ENCODE measurements at places on chromosomes 2 and 18.

GRCh38 chr2:150168595-150169236, 318.8 kb downstream of the RND3 start:
- DNase-seq, result no peak

DNA sequence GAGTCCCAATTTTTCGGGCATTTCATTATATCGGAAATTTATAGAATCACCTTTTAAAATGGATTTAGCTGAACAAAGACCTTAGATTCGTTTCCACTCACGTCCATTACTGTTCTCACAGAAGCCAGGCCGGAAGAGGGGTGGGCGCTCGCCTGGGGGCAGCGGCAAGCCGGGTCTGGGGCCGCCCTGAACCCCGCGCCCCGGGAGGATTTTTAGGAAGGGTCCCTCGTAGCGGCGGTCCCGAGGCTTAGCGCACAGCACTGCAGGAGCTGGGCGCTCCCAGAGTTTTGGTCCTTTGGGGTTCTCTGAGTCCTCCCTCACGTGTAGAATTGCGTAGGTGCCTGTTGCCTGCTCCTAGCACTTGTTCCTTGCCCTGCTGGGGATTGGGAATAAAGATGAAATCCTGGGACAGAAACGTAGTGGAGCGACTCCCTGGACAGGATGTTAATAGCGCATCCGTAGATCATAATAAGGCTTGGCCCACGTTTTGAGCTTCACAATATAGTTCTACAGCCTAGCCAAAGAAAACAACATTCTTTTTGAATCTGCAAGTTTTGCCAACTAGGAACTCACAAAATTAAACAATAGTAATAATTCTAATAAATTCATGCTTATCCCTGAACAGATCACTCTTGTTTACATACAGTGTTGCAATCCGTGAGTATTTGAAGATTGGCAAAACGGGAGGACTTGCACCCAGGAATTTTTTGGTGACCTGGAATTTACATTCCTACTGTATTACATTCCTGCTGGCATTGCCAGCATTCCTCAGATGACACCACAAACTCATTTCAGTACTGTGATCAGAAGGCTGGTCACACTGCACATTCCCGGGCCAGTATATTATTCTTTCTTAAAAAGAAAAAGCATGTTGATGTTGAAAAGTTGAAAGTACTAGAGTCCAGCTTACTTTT, 875 bp downstream of the C18orf63 start:
- no peak for DNase-seq

DNA sequence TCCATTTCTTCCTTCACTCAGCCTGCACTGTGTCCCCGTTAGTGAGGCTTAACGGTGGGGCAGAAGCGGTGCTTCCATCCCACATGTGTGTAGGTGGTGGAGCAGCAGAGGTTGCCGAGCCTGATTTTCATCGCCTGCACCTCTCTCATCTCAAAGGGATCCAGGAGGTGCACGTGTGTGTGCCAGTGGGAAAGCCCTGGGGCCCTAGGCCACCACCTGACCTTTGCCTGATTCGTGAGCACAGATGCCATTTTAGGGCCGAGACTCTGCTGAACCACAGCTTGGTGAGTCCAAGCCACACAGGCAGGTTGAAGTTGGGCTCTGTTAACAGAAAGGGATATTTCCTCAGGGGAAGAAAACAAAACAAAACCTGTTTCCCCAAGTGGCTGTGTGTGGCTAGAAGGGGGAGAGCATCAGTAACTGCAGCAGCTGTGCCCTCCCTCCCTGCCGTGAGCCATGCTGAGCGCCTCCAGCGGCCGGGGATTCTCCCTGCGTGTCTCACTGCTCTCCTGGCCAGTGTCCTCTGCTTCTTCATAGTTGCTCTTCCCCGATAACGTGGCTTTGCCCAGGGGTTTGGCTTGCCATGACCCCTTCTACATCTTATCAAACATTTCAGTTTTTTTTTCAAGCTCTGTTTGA, 81.5 kb downstream of the MAPRE2 start:
- DNase-seq, result no peak

DNA sequence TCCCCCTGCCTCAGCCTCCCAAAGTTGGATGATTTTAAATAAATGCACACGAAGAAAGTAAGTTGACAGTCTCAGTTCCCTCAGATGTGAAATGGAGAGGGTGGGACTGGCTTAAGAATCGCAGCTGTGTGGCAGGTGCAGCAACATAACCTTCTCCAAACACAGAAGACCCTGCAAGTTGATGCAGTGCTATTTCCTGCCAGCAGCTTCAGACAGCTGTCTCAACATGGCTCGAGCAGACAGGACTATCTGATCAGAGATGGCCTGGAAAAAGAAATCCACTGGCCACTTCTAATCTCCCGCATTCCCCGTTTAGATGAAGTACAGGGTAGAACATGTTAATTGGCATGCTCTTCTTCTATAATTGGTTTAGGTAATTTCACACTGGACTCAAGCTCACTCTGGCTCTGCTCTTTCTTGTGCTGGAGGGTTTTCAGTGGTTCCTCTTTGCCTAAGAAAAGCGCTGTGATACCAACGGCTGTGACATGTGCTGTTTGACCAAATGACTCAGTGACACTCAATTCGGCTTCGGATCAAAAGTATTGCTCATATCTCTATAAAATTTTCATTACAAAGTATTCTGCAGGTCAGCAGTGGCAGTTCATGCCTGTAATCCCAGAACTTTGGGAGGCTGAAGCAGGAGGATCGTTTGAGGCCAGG, 40.2 kb downstream of the MYOM1 start:
- no peak for DNase-seq

- DNase-seq, result no peak
Observed at GRCh38 chr2:6181926-6182325, 489.7 kb downstream of the SOX11 start.

DNA sequence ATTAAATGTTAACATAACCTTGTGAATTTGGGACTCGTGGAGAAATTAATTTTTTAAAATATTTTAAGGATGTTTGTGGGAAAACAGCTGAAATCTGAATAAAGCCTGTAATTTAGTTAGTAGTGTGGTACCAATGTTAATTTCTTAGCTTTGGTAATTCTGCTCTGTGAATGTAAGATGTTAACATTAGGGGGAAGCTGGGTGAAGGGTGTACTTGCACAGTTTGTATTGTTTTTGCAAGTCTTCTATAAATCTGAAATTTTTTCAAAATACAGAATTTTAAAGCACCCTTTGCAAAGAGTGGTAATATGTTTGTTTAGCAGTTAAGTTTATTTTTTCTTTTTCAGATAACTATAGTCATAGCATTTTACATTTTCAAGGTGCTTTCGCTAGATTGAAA, 4.5 kb downstream of the PTPRM start:
- DNase-seq, result no peak

DNA sequence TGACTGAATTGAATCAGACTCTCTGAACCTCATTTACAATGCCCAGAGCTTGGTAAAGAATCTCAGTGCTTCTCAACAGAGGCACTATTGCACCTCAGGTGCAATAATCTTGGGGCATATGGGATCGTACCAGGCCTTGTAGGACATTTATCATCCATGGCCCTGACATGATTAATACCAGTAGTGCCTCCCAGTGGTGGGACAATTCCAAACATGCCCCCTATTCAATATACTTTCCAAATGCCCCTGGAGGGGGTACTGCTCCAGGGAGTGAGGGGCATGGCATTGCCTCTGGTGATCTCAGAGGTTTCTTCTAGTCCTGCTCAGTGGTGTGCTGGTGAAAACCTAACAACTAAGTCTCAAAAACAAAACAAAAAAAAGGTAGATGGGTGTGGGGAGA, 174.9 kb upstream of the SMAD2 start:
- no peak for DNase-seq

GRCh38 chr2:121101093-121101715, 183.8 kb downstream of the TFCP2L1 start:
- peak; percentile 56 for DNase-seq

DNA sequence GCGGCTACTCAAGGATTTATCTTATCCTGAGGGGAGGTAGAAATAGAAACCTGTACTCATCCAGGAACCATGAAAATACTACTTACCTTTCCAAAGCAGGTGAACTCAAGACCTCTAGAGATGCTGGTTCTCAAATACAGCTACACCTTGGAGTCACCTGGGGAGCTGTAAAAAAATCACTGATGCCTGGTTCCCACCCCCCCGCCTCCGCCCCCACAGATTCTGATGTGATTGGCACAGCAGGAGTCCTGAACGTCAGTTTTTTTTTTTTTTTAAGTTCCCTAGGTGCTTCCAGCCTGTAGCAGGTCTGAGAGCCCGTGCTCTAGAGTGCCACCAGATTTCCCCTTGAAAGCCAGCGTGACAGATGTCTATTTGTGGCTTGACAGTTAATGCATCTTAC, 113.6 kb downstream of the MRO start:
- DNase-seq, result no peak

DNA sequence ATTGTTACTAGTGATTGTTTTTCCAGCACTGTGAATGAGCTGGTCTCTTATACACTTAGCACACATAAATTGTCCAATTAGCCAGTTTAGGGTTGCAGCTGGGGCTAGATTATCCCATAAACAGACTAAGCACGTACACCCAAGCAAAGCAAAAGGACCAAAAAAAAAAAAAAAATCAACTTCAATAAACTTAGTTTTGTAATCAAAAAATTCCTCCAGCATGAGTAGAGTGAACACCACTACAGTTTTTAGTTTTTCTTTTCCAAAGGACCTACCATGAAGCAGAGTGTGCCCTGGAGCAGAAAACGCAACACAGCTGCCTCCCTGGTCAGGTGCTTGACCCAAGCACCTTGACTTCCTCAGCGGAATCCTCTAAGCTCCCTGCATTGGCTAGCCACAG, 249.4 kb upstream of the SLC14A2 start:
- no peak for DNase-seq
